ENCODE measurements at places on chromosomes 11 and 22.

GRCh38 chr11:43947815-43948214, 5.4 kb downstream of the C11orf96 start:
- no peak for DNase-seq

DNA sequence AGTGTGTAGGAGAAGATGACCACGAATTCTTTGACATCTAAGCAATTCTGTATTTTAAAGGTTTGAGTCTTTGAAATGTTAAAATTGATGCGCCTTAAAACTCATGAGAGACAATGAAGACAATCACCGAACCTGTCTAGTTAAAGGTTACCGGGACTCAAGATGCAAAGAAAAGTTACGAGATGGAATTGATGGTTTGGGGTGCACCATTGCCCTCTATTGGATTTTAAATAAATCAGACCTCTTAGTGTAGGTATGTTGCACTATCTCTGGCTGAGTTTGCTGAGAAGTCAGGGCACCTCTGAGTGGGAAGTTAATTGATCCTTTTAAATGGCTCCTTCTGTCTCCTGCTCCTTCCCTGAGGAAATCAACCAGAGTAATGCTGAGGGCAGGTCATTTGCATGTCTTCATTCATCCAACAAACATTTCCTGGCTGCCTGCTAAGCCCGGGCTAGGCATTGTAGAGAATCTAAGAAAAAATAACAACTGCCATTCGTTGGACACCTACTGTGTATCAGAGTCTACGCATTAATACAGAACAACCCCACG, 19.4 kb upstream of the TMA7B start:
- no peak for DNase-seq

DNA sequence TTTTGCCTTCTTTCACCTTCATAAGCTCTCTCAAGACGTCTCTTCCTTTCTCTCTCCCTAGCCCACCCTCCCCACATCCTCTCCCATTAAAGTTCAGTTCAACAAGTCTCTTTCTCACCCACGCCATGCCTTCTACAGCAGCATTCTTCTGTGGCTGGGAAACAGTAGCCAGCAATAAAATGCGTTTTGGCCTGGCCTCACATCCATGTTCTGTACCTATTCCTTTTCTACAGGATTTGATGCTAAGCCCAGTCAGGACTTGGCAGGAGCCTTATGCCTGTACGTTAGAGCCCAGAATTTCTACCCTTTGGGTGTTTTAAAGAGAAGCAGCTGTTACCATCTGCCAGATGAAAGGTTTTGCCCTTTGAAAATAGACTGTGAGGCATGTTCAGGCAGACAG, 7.1 kb upstream of the CD44 start:
- DNase-seq: no peak

GRCh38 chr11:108606070-108606469, 12.5 kb upstream of the EXPH5 start:
- no peak for DNase-seq

DNA sequence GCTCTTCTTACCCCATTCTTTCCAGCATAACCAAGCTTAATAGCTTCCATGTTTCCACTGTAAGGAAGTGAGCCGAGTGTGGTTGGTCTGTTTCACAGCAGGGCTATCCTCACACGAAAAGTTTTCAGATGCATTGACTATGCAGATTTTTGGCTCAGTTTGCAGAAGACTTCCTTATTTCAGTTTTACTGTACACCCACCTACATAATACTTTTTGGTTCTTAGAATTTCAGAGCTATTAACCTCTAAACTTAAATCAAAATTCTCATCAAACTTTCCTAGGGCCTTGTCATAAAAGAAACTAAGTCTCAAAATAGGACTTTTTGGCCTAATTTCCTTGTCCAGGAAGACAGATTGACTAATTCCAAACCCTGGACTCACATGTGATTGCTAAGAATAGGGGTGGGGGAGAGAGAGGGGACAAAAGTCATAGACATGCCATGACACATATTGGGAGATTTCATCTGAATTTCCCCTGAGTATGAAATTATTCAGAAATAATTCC, 7.3 kb upstream of the EHF start:
- DNase-seq: no peak

GRCh38 chr22:39360242-39360641, 10.5 kb downstream of the SYNGR1 start:
- DNase-seq: no peak

GRCh38 chr11:78446210-78446609, 28.6 kb upstream of the GAB2 start:
- DNase-seq: no peak

GRCh38 chr11:60994541-60995080, 23.1 kb downstream of the CD6 start:
- no peak for DNase-seq

DNA sequence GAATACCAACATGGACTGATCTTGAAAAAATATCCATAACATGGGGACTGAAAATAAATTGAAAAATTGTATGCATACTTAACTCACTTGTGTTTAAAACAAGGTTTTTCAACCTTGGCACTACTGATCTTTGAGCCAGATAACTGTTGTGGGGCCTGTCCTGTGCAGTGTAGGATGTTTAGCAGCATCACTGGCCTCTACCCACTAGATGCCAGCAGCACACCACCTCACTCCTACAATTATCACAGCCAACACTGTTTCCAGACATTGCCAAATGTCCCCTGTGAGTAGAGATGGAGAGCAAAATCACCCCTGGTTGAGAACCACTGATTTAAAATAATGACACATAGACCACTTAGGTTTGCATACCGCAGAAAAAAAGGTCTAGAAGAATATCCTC, 45.0 kb upstream of the SLC1A2 start:
- no peak for DNase-seq

DNA sequence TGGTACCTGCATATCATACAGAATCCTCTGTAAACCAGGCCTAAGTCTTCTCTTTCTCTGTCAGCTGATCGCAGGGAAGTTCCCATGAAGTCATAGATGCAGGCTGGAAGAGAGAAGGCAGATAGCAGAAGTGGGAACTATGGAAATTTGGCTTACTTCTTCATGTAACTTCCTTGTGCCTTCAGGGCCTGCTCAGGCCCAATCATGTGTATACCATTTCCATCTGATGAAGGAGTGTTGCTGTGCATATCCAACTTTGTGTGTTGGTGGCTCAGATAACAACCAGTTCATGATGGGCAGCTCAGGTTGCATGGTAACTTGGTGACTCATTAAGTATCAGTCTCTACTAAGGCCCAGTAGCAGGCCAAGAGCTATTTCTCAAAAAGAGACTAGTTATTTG, 53.1 kb upstream of the CEP295 start:
- DNase-seq: no peak

- DNase-seq: no peak
Measured at GRCh38 chr22:31378123-31378522, 21.3 kb upstream of the DRG1 start.

DNA sequence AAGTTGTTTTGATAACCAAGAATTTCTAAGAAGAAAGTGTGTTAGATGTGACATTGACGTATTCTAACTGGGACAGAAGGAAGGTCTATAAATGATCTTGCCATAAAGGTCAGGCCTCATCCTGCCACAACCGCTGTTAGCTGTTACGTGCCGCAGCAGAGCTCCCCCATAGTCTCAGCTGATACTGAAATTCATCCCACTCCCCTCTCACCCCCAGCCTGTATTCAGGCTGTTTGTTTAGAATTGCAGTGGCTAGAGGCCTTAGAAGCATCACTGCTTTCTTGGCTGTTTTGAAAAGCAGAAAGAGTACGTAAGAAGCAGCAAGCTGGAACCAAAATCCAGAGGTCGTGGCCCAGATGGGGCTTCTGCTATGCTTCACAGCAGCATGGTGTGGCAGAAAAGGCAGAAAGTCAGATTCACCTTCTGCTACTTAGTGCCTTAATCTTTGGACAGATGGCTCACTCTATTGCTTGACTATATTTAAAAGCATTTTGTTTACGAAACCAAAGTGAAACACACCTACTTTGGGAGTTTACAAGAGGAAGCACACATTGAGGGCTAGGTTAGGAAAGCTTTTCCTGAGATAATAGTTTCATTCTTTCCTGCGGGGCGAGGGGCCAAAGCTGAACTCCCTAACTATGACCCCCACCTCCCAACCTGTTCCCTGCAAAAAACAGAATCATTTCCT, 950 bp upstream of the LAYN start:
- no peak for DNase-seq

DNA sequence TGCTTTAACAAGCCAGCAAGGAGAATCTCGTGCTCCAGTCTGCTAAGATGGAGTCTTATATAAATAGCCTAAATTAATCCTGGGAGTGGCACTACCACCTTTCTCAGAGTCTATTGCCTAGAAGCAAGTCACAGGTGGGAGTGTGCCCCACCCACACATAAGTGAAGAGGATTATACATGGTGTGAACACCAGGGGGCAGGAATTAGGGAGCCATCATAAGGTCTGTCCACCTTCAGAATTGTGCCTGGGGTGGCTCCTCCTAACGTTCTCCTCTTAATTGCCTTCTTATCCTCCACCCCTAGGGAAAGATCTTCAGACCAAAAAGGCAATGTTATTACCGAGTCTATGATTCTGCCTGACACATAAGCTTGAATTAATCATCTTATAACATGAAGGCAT, 276.8 kb upstream of the SESN3 start:
- no peak for DNase-seq

DNA sequence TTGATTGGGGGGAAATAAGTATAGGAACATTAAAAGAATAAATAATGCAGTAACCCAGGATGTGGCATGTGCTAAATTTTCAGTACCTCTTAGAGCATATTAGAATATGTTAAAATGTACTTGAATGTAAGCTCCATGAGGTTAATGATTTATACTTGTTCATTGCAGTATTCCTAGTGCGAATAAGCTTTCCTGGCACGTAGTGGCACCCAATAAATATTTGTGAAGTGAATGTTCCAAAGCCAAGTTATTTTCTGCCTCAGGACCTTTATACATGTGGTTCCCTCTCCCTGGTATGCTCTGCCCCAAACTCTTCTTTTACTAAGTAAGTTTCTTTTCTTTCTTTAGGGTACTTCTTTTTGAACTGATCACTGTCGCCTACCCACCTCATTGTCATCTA, 118.8 kb downstream of the DBX1 start:
- no peak for DNase-seq

DNA sequence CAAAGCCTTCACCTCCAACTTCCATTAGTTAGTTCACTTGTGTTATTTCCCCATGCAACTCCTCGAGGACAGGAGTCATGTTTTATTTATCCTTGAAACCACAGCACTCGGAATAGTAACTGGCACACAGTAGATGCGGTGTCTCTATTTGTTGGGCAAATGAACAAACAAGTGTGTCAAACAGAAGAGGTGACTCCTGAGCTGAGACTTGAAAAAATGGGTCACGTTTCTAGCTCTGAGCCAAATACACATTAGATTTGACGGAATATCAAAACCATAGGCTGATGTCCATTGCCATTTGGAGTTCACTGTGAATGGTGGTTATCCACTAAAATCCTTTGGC, 68.9 kb downstream of the C11orf91 start:
- no peak for DNase-seq

- no peak for DNase-seq
Measured at GRCh38 chr11:103923451-103923931, 112.9 kb upstream of the DDI1 start.

Measured in activated T-cell treated with anti-CD3 and anti-CD28 coated beads for 24 hours (primary cell).